H7 (cell line): ENCODE measurements at places on chromosomes 1 and 21.

- DNase-seq = no peak
Observed at GRCh38 chr1:115138271-115138670, 49.0 kb upstream of the TSPAN2 start.

- DNase-seq = no peak
Observed at GRCh38 chr1:230356190-230356589, 69.9 kb downstream of the PGBD5 start.

DNA sequence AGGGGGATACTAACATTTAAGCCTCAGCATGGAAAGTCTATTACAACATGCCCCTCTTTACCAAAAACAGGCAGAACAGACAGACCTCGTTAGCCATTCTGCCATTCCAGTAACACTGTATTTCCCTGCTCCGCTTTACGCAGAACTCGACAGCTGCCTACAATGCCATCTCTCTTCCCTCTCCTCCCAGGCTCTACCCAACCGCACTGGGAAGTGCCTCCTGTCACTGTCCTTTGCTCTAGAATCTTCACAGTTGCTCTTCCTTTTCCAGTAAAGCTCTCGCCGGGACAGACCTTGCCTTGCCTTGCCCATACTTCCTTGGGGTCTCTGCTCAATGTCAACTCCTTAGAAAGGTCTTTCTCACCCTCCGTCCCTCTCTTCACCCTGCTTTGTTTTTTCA is 22.8 kb downstream of the COA6 start:
- DNase-seq = no peak

GRCh38 chr1:119906927-119907652 is 10.8 kb upstream of the ADAM30 start:
- no peak for DNase-seq

GRCh38 chr1:67005068-67005467 is 48.9 kb downstream of the SLC35D1 start:
- DNase-seq = no peak

GRCh38 chr1:161086457-161086856 is 2.9 kb downstream of the NECTIN4 start:
- DNase-seq = peak; percentile 28

- DNase-seq = peak; percentile 92
Observed at GRCh38 chr21:45140346-45140940, 66.1 kb downstream of the ADARB1 start.

GRCh38 chr1:146007489-146008133 is 11.2 kb upstream of the TXNIP start:
- DNase-seq = no peak

DNA sequence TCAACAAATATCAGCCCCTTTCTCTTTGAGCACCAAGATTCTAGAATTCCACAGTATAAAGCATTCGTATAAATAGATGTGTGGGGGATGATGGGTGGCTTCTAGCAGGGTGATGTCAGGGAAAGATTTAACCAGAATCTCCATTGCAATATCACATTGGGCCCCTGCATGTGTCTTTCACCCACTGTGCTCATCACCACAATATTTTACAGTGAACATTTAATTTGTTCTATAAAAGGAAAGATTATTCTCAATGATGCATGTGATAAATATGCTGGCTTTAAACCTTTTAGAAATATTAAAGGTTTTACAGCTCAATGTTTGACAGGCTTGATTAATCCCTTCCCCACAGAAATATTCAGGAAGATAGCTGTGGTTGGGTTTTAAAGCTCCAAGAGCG is 457.8 kb upstream of the DAB1 start:
- DNase-seq = no peak

DNA sequence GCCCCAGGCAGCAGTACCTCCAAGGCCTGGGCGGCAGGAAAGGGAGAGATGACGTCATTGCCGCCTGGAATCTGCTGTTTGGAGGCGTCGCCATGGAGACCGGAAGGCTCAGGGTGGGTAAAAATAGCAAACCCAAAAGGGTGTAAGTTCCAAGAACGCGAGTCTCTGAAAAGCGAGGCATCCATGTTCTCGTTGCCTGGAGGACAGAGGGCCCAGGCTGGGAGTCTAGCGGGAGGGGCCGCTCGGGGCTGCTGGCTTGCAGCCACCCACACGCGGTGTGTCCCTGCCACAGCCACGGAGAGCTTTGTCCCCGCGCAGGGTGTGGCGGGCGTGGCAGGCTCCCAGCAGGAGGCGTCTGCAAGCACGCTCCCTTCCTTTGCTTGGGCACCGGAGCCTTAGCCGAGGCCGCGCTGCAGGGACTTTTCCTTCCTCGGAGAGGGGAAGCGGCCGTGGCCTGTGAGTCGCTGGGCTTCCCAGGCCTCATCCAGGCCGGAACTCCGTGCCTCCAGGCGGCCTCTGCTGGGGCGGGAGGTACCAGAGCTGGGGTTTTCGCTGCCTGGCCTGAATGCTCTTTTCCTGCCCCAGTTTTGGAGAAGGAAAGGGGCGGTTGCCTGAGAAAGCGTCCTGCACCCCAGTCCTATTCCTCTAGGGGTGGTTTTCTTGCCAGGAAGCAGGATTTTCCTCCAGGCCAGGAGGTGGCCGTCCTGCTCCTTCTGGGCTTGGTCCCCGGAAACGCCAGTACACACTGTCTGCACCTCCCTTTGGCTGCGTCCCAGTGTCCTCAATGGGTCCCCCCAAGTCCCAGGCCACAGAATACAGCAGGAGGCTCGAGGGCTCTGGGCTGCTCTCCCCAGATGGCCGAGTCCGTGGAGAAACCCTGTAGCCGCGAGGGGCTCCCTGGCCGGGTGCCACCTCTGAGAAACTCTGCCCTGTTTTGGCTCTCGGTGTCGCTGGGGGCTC is 15.3 kb upstream of the SKI start:
- peak; percentile 97 for DNase-seq

DNA sequence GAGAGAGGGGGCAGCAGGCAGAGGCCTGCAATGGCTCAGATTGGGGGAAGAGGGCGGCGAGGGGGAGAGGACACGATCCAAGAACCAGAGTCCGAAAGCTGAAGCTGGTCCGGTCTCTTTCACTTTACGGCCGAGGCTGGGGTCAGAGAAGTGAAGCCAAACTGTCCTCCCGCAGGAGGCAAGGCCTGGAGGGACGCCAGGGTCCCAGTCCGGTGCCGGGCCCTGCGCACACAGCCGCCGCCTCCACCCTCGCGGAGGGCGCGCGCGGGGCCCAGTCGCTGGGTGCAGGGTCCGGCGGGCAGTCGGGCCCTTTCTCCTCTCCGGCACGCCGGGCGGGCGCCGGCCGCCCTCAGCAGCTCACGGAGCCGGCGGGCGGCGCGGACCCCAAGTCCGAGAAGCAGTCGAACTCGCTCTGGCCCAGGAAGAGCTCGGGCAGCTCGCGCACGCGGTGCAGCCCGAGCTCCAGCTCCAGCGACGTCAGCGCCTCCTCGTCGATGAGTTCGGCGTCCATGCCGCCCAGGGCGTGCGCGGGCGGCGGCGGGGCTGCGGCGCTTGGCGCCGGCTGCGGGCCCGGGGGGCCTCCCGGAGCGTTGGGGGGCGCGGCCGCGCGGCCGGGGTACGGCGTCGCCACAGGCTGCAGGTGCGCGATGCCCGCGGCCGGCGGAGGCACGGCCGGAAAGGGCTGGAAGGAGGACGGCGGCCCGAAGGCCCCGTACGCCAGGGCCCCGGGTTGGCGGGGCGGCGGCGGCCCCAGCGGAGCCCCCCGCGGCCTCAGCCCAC is 749 bp downstream of the CITED4 start:
- DNase-seq = peak; percentile 79

DNA sequence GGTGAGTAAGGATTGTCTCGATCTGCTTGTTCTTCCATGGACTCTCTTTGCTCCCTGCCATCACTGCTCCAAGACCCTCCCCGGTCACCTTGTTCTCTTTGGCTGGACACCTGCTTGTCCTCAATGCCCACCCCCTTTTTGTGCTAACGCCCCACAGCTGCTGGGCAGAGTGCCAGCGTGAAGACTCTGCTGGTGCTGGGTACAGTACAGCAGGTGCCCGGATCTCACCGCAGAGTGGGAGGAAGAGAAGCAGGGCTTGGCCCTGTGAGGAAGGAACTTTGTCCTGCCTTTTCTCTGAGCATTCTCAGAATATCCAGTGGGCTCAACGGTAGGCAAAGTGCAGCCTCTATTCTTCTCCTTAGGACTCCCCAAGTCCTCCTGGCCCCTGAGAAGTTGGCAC is 90.1 kb downstream of the PLXNA2 start:
- no peak for DNase-seq

DNA sequence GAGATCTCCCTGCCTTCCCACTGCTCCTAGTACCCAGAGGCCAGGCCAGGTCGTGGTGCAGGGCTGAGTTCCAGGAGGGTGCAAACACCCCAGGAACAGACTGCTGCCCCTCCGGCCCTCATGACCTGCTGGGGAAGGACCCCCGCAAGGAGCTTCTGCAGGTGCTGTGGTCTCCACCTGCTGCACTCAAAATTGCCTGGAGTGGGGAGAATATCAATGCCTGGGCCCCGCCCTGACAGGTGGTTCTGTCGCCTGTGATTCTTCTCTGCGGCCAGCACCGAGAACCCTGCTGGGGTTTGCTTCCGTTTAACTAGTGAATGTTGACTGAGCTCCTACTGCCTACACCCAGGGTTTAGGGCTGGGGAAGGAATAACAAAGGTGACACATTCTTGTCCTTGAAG is 2.1 kb upstream of the TFF3 start:
- DNase-seq = peak; percentile 56

- DNase-seq = peak; percentile 76
Observed at GRCh38 chr1:15948595-15949452, 27.1 kb downstream of the ZBTB17 start.

- no peak for DNase-seq
Observed at GRCh38 chr1:32111789-32112188, 3.9 kb downstream of the KPNA6 start.

GRCh38 chr21:31254131-31254530 is 89.9 kb downstream of the TIAM1 start:
- DNase-seq = no peak

- DNase-seq = no peak
Observed at GRCh38 chr1:207321790-207322645, 540 bp downstream of the CD55 start.

DNA sequence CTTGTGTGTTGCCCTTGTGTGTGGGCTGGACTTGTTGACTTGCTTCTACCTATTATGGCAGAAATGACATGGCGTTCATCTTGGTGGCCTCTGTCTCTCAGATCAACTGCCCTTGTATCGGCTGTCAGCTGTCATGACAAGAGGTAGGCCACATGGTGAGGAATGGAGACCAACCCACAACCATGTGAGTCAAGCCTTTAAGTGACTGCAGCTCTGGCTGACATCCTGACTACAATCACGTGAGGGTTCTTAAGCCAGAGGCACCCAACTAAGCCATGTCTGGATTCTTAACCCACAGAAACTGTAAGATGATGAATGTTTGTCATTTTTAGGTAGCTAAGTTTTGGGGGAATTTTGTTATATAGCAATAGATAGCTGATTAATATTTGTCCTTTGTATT is 82.1 kb downstream of the KCND3 start:
- DNase-seq = no peak

DNA sequence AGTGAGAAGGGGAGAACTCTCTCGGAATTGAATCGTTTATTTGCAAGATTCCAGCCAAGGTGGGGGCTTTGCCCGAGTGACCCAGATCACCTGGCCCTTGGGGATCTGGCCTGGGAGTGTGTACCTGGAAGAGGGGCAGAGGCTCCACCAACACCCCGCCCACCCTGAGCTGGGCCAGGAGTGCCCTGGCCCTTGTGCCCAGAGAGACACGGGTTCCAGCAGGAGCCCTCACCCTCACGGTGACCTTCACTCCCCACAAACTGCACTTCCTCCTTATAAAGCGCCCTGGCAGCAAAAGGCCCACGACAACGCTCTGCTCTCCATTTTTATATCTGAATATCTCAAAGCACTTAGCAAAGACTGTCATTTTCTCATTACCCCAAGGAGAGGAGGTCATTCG is 16.6 kb downstream of the CASZ1 start:
- no peak for DNase-seq

DNA sequence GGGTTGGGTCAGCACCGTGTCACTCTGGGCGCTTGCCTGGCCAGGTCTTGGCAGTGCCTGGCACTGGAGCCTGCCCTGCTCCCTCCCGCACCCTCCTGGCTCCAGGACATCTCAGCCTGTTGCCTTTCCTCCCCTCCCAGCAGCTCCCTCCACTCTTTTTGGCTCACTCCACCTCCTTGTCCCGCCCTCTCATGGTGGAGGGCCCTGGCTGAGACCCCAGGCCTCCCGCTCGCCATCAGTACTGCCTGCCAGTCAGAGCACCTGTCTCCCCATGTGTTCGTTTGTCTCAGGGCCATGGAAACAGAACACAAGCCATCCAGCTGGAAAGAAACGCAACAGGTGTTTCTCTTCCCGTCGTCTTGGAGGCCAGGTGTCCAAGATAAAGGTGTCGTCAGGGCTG is 61.0 kb downstream of the B3GALT5 start:
- peak; percentile 61 for DNase-seq

GRCh38 chr1:202671399-202671798 is 38.9 kb downstream of the SYT2 start:
- DNase-seq = no peak

- DNase-seq = no peak
Observed at GRCh38 chr21:35268261-35268660, 219.2 kb upstream of the RUNX1 start.

DNA sequence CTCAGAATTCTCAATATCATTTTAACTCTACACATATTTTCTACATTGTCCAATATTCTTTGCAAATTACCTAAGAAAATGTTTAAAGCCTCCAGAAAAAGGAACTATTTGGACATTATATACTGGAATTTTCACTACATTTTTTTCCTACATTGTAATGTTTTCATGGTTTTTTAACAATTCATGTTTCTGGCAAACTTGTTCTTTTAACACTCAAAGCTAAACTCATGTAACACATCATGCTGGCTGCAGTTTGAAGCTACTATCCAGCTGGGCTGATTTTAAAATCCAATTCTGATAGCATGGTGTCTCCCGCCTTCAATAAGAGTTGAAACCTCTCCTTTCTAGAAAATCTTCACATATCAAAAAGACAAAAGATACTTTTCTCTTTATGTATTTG is 52.0 kb downstream of the TGFBR3 start:
- no peak for DNase-seq

DNA sequence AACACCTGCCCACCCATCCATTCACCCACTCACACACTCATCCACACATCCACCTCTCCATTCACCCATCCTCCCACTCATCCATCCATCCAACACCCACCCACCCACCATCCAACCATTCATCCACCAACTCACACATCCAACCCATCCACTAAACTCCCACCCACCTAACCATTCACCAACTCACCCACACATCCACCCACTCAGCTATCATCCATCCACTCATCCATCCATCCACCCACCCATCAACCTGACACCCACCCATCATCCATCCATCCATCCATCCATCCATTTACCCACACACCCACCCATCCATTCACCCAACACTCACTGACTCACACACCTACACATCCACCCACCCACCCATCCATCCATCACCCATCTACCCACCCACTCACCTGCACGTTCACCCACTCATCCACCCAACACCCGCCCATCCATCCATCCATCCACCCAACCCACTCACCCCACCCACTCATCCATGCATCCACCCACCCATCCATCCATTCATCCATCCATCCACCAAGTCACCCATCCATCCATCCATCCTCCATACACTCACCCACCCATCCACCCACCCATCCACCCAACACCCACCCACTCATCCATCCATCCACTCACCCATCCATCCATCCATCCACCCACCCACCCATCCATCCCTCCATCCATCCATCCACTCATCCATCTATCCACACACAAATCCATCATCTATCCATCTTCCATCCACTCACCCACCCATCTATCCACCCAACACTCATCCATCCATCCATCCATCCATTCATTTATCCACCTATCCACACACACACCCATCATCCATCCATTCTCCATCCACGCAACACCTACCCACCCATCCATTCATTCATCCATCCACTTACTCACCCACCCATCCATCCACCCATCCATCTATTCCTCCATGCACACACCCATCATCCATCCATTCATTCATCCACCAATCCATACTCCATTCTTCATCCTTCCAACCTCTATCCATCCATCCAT is 17.4 kb upstream of the PRDM16 start:
- no peak for DNase-seq
